ENCODE measurements at places on chromosomes 3 and 15.

DNA sequence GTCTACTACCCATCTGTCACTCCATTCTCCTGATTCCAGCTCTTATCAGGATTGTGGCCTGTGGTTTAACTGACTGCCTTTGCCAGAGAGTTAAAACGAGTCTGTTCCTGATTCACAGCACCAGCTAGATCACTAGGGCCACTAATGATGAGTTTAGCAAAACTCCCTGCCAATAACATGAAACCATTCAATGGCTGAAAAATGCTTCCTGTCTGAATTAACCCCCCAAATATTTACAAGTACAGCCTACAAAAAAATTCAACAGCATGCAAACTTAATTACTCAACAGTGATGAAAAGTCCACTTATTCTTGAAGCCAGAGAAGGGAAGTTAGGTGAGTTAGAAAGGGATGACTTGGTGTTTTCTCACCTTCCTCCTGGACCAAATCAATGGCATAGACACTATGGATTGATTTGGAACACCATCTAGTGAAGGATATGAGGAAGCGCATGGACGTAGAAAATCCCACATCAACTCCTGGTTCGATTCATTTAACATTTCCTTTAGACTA is 141.4 kb downstream of the TGFBR2 start:
- no peak for DNase-seq

GRCh38 chr3:135989242-135989641 is 23.7 kb downstream of the PPP2R3A start:
- DNase-seq: no peak

GRCh38 chr3:143478115-143478693 is 358.6 kb downstream of the CHST2 start:
- DNase-seq: no peak

DNA sequence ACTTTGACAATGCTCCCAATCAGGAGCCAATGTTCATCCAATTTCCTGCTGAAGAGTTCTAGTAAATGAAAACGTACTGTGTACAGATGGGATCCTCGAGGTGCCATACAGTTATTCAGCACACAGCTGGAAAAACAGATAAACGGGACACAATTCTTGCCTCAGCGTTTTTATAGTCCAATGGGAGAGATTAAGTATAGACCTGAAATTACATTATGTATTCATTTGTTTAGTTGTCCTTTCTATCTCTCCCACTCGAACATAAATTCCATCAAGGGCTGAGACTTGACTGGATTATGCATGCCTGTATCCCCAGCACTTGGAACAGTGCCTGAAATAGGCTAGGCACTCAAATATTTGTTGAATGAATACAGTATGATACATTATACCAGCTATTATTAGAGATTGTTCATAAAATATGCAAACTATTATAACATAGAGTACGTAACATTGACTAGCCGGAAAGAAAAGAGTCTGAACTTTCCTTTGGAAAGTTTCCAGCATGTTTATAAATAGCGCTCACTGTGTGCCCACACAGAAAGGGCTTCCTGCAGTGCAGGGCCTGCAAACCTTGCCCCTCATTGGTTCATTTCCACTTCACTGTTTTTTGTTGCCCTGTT is 27.4 kb upstream of the SNTN start:
- DNase-seq: peak; percentile 68

DNA sequence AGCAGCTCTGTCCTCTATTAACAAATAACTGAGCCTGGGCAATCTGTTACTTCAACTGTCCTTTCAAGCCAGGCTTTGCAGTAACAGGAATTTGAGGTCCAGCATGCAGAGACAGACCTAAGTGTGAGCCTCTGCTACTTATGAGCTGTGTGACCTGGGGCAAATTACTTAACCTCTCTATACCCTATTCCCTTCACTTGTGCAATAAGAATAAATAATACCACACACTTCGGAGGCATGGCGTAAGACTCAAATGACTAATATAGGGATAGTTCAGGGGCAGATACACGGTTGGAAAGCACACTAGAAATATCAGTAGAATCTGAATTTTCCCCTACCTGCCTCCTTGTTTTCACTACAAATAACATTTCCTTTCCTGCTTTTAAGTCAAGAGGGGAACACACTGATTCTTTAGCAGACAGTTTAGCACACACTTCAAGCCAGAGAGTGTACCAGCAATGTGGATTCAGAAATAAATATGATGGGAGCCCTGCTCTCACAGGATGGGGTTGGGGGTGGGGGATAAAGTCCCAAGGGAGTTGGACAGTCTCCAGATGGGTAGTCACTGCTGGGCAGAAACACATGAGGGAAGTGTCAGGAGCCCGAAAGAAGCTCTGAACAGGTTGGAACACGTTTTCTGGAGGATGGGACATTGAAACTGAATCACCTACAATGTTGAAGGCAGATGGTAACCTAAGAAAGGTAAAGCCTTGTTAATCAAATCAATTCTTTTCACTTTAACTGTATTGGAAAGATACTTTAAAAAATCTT is 61.8 kb upstream of the RBP1 start:
- DNase-seq: no peak

DNA sequence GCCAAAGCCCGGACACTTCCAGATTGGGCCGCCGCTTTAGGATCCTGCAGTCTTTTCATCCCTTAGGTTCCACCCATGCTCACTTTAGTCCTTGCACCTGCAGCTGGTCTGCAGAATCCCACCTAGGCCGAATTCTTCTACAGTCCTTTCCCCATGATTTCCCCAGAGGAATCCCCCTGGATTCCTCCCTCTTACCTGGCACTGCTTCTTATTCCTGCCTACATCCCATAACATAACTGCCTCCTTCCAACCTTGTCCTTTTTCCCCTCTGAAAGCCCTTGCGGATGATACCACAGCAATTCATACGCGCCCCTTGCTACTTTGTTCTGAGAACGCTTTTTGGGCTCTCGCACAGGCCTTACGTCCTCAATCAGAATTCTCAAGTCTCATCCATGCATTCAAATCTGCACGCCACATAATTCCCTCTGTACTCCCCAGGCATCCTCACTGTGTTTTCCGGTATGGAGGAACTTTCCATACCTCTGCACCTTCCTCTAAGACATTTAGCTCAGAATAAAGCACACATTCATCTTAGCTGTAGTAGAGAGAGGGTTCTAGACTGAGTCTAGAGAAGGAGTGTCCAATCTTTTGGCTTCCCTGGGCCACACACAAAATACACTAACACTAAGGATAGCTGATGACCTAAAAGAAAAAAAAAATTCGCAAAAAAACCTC is 619 bp downstream of the EIF2AK4 start:
- no peak for DNase-seq

- DNase-seq: no peak
Measured at GRCh38 chr3:154132777-154133375, 11.7 kb downstream of the ARHGEF26 start.

DNA sequence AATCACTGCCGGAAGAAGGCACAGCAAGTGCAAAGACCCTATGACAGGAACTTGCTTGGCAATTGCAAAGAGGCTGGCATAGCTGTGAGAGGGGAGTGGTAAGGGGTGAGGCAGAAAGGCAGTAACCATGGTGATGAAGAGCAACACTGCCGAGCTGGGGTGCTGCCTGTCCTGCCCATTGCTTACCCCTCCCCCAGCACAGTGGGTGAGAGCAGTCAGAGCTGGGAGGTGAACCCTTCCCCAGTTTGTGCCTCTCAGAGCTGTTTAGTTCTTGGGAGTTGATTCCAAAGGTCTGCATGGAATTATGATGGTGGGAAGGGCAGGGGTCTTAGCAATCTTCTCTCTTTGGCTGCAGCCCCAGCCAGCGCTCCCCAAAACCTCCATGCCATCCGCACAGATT is 8.8 kb downstream of the TYRO3 start:
- DNase-seq: no peak

DNA sequence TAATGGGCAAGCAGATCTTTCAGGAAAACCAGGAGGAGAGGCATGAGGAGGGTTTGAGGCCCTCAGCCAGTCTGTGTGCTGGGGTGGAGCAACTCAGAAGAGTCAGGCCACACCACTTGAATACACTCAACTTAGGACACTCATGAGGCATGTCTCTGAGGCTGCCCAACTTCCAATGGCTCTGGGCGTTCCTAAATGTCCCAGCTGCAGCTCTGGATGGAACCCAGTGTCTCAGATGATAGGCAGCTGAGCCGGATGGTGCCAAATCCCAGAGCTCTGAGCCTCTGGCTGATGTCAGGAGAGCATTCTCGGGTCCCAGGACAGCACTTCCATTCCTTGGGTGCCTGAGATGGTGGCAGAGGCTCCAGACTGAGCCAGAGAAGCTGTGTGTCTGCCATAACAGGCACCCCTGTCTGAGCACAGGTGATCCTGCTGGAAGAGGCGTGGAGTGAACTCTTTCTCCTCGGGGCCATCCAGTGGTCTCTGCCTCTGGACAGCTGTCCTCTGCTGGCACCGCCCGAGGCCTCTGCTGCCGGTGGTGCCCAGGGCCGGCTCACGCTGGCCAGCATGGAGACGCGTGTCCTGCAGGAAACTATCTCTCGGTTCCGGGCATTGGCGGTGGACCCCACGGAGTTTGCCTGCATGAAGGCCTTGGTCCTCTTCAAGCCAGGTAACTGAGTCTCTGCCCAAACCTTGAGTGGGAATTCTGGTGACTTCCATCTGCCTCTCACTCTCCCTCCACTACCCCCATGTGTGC is 2.8 kb downstream of the NR2E3 start:
- no peak for DNase-seq

- no peak for DNase-seq
Measured at GRCh38 chr15:83983634-83984458, 251.7 kb upstream of the GOLGA6L4 start.

DNA sequence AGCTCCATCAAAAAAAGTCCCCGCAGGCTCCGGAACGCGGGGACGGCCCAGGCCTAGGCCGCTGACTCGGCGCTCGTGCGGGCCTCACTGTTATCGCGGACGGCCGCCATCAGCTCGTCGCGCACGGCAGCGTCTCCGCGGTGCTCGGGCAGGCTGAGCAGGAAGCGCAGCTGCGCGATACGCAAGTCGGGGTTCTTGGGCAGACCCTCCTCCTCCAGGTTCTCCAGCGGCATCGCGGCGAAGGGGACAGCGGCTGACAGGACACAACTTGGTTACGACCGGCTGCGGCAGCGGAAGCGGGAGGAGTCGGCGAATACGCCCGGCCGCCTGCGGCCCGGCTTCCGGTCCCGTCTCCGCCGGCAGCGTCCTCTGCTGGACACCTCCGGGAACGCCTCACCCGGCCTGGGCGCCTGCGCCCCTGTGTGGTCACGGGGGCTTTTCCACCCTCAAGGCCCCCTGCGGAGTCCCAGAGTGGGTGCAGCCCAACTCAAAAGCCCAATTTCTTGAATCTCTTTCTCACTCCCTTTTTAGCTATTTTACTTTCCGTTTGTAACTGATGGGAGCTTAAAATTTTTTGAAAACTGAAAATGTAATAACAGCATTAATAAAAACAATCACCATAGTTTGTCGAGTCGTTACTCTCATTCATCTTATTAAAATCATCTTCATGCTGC is at the start of gene PSMD6:
PSMD6 (minus strand) TSS at position 308 of the 674 bp plus-strand sequence; CDS start at position 233, 75 bp downstream.
- DNase-seq: peak; percentile 25

DNA sequence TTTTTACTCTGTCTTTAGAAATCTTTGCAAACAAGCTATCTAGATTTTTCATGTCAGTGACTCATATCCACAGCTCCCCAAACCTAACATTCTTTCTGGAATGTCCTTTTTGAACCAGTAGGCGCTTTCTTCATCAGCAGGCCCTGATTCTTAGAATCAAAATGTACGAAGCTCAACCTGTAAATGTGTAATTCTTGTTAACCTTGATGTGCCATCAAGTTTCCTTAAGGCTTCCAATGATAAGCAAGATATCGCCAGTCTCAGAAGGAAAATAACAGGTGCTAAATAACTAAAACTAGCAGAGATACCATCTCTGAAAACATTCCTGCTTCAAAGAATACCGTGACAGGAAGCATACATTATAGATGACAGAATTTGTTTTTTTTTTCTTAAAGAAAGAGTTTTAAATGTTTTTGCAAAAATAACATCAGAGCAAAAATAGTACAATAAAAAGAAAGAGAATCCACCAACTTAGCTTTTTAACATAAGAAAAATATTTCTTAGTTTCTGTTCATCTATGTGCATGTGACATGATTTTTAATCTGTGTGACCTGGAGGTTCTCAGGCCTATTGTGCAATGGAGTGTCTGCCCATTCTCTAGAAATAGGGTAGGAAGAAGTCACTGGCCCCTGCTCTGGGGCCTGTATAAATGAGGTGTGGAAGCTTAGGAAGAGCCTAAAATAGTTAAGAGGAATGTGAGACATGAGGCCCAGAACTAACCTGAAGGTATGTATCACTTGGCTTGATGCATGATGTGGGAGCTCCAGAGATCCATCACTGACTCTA is 14.7 kb upstream of the SECISBP2L start:
- no peak for DNase-seq

- no peak for DNase-seq
Measured at GRCh38 chr3:13016083-13016720, 57.0 kb downstream of the IQSEC1 start.

DNA sequence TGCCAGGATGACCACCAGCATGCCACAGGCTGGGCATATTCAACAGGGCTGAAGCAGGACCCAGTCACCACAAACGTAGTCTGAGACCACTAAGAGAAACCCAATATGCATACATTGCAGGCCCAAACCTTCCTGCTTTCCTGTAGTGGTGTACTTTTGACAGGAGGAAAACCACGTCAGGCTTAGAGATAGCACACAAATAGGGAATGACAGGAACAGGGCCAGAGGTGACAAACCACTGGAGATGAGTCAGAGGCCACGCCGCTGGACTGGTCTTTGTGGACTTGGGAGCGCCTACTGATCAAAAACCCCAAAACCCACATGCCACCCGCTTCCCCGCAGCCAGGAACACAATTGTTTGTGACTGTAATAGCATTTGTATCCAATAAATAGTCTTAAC is 3.6 kb upstream of the EFCAB12 start:
- DNase-seq: no peak

- DNase-seq: no peak
Measured at GRCh38 chr15:49814709-49815108, 193.9 kb downstream of the DTWD1 start.

- DNase-seq: no peak
Measured at GRCh38 chr15:92205255-92205739, 188.4 kb upstream of the ST8SIA2 start.

DNA sequence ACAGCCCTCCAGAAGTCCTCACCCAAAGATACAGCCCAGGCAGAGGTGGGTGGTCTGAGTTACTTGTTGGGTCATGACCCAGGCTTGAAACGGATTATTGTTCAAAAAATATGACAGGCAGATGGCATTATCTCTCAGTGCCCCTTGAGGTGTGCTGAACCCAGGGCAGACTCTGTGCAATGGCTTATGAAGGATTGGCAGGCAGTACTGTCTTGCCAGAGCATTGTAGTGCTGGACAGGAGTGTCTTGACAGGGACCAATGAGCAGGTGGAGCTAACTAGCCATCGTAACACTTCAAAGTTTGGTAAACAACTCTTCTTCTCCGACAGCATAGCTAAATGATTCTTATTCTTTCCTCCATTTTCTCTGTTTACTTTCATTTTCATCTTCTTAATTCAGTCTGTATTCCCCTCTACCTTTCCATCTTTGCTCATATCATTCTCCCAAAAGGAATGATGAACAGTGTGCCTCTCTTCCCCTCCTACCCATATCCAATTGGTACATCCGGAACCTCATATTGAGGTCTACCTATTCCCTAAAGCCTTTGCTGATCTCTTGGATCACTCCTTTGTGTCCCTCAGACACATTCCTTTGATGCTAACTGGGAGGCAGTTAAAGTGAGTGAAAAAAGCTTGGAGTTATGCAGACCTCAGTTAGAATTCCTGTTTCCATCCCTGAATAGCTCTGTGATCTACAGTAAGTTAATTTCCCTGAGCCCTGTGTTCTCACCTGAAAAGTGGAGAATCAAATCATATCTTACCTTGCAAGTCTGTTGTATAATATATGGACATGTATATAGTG is 2.6 kb upstream of the IL20RB start:
- DNase-seq: no peak
